Kidney epithelial cell (primary cell): ENCODE measurements at places on chromosomes 12 and 14.

- no peak for DNase-seq
These were observed 133.7 kb downstream of the PAPOLA start for GRCh38 chr14:96635850-96636249.

DNA sequence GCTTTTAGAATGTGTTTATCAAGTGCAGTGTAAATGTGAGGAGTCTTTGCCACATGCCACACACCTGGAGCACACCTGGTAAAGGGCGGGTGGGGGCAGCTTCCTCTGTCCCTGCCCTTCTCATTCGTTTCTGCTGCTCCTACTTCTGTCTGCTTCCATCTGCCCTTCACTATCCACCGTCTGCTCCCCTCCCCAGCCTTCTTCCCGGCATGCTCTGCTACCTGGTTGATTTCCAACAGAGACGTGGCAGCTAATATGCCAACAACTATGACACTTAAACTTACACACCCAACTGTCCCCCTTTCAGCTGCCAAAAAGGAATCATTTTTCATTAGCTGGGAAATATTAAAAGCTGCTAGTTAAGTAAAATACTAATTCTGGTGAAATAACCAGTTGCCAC, 9.1 kb upstream of the CARMIL3 start:
- DNase-seq, result no peak

DNA sequence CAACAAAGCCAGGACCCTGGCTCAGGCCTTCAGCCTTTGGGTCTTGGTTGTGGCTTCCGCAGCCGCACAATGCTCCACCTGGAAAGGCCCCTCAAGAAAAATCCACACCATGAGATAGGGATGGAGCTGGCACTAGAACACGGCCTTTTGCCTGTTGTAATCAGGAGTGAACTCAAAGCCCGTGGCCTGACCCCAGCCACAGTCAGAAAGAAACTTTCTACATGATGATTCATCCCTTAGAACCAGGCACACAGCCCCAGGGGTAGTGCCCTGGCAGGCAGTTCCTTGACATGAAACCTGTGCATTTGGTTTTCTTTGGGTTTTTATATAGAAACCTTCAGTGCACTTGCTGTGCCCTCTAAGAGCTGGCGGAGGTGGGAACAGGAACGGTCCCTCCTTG, 5.1 kb downstream of the CLMN start:
- DNase-seq, result no peak

- DNase-seq, result no peak
These were observed 4.5 kb upstream of the TNFRSF1A start for GRCh38 chr12:6346235-6346832.

GRCh38 chr12:99259040-99259934, 388.3 kb upstream of the GARIN6 start:
- no peak for DNase-seq

- DNase-seq, result no peak
These were observed 9.6 kb downstream of the SIX1 start for GRCh38 chr14:60639674-60640073.

DNA sequence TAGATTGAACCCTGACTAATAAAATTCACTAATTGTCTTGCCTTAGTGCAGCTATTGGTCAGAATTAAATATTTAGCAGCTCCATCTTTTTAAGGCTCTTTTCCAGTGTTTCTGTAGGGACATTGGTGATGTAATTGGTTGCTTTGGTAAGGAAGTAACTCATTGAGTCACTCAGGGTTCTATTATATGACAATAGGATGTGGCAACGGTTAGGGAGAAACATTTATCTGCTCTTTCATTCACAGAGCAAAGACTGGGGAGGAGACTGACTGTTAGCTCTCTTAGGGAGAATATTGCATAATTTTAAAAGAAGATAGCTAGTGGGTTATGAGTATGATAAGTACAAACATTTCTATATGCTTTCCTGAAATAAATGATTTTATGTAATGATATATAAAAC, 616.5 kb downstream of the TRHDE start:
- DNase-seq, result no peak

DNA sequence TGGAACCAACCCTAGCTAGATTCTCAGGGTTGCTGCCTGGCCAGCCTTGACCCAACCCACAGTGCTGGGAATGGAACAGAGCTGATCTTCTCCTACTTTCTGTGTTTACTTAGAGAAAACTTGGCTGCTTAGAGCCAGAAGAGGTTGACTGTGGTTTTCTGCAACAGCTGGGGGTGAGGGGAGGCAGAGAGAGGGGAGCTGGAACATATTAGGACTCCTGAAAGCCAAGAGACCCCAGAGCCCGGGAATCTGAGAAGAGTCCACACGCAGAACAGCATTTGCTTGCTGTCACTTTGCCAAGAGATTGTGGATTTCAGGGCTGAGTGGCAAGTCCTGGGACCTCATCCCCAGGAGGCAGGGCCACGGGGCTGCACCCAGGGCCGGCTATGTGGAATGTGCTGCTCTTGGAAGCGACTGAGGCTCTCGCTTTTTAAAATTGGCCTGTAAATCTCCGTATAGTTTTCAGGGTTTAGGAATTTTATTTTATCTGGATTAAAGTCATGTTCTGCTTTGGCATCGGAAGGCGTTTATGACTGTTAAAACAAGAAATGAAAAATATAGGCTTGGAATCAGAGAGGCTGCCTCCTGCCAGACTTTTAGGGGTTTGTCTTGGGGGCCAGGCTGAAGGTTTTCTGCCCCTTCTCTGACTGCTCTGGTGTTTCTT, 22.3 kb upstream of the MED13L start:
- DNase-seq, result no peak

- DNase-seq, result no peak
These were observed 2.7 kb downstream of the PCNX1 start for GRCh38 chr14:70909733-70910614.

DNA sequence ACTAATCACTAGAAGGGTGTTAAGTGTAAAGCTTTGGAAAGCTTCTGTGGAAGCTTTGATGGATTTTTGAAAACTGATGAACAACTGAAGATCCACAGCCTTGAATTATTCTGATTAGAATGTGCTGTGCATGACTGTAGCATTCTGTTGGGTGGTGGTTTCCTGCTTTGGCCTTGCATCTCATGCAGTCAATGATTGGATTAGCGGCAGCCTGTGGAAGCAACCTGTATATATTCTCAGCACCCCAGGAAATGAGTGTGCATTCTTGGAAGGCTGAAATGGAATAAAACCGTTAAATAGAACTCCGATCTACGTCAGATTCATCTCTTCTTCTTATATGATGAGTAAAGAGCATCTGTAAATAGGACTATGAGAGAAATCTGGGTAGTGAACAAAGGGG, 120.2 kb downstream of the SLC16A7 start:
- DNase-seq, result no peak

DNA sequence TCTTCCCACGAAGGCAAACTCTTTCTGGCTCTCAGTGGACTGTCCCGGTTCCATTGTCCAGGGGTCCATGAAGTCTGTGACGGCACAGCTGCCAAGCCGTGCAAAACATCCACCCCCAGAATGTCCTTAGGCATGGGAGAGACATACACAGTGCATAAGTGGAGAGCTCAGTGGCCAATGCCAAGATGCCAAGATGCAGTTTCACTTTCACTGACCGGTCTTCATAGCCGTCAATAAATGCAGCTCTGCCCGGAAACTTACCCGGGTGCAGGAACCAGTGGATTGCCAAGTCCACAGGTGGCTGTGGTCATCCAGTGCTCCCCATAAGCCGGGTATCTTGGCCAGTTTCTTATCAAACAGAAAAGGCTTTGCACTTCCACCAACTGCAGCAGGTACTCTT, 162.3 kb downstream of the PTCSC3 start:
- no peak for DNase-seq
